Stimulated activated CD4-positive, alpha-beta T cell treated with anti-CD3 and anti-CD28 coated beads, Interleukin-12 subunit alpha, Interleukin-12 subunit beta, amount 100 ng/mL, for 4 hours (primary cell): ENCODE measurements at places on chromosomes 2 and 18.
A peak's percentile ranks its signal among the peaks of the same experiment; 100 is the strongest.

GRCh38 chr2:54665436-54665856 is 58.0 kb upstream of the EML6 start:
- peak; percentile 20 for DNase-seq

DNA sequence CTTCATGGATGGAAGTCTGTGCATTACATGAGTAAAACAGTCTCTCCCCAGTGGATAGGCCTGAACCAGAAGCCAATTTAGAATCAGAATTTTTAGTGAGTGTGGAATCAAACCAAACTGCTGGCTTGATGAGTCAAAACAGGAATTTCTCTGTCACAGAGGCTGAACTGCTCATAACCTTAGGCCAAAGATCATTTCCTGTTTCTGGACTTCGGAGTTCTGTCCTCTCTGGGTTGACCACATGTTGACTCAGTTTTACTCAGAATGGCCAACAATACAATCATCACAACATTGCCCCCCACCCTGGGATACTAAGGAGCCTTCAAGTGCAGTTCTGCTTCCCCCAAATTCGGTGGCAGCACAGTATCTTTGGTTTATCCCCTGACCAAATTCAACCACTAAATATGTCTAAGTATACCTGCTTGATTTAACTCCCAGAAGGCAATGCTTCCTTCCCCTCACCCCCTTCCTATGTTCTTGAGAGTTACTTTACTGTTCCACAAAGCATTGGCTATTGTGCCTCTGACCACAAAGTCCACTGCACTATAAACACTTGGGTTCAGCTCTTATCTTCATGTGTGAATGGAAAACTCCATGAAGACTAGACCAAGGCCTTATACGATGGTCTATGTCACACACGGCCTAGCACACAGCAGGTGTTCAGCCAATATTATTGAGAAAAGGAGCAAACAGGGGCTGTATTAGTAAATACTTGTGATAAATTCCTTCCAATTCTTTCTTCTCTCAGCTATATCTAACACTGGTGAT is 67.8 kb downstream of the NXPH2 start:
- DNase-seq, result no peak

DNA sequence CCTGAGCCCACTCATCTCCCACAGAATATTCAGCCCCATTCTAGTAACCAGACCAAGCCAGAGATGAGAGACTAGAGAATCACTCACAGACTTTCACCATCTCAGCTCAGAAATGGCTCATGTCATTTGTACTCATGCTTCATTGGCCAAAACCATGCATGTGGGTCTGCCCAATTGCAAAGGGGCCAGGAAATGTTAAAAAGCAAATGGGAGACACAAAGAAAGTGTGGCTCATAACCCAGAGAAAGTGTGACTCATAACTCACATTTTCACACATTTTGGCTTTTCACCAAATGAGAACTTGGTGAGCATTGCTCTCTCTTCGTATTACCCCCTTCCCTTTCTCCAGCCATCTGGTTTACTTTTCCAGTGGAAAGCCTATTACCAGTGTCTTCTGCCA is 66.2 kb downstream of the MDH1 start:
- DNase-seq, result no peak

DNA sequence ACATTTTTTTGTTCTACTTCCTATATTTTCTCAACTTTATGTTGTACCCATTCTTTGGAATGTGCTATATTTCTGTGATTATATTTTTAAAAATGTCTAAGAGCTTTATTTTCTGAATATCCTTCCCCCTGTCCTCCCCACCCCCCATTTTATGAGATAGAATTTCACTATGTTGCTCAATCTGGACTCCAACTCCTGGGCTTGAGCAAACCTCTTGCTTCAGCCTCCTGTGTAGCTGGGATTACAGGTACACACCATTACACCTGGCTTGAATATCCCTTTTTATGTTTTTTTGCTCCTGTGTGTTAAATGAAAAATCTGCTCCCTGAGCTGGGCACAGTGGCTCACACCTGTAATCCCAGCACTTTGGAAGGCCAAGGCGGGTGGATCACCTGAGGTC is 9.2 kb upstream of the ZFAND2B start:
- no peak for DNase-seq

DNA sequence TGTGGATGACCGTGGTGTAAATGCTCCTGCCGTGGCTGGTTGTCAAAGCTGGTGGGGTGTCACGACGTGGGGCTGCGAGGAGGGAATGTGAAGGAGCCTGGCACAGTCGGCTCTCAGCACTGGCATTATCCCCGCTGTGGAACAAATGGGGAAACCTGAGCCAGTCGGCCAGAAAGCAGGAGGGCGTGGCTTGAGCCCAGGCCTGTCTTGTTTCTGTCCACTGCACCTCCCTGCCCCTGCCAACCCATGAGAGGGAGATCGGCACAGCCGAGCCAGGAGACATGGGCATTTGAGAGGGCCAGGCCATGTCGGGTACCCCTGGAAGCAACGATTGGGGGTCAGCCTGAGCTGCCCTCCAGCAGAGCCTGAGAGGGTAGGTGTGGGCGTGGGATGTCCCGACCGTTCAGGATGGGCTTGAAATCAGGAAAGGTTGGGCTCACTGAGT is 44.5 kb downstream of the PDIA6 start:
- DNase-seq, result no peak

GRCh38 chr2:214550786-214551185 is 139.9 kb downstream of the VWC2L start:
- DNase-seq, result no peak

DNA sequence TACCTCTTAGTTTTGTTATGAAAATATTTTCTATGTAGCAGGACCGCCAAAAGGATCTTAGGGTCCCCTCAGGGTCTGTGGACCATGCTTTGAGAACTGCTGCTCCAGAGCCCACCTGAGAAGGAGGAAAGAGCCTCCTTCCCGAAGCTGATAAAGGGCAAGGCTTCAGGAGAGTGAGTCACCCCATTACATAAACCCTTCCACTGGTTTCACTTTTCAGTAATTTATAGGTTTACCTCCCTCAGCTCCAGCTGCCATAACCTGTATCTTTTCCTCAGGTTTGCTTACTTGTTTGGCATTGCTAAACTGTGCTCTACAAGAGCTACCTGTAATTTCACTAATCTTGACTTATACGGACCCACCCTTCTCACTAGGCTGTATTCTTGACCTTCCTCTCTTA is 6.6 kb downstream of the TTLL4 start:
- no peak for DNase-seq

GRCh38 chr2:9407363-9407811 is 15.9 kb downstream of the ITGB1BP1 start:
- no peak for DNase-seq

DNA sequence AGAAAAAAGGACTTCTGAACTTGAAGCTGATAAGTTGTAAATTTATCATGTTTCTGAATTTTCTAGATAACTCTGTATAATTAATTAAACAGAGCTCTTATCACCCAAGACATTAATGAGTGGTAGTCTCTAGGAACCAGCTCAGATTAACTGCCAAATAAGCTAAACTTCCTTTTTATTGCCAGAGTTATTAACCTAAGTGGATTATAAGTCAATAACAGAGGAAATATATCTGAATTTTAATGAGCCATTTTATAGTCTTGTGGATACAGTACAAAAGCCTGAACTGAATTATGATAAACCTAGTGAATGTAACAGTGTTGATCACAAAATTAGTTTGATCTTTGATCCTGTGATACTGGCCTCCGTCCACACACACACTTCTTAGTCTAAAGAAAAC is 111.5 kb downstream of the COMMD1 start:
- DNase-seq, result no peak

GRCh38 chr2:2422621-2423020 is 91.5 kb upstream of the MYT1L start:
- DNase-seq, result no peak
